ENCODE measurements at places on chromosomes 7 and 10.

DNA sequence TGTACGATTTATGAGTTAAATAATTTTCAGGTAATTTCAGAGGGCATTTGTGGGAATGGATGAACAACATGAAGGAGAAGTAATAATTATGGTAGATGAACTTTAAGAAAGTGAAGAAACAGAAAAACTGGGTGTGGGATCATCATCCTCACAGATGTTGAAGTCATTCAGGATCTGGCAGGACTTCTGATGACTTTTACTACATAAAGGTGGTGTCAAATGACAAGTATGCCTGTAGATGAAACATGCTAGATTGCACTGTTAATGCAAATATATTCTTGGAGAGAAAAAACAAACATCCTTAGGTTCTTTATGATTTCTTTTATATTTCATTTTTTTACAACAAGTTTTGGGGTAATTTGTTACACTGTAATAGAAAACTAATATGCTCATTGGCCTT is 230.2 kb downstream of the PCLO start:
- no peak for DNase-seq

- DNase-seq: no peak
Measured at GRCh38 chr10:3167611-3168330, 4.8 kb downstream of the PITRM1 start.

- DNase-seq: no peak
Measured at GRCh38 chr7:4724648-4725013, 42.5 kb downstream of the FOXK1 start.

GRCh38 chr7:35485436-35485835 is 209.5 kb downstream of the HERPUD2 start:
- no peak for DNase-seq

- DNase-seq: no peak
Measured at GRCh38 chr7:155458878-155459699, 1.2 kb downstream of the EN2 start.

- DNase-seq: no peak
Measured at GRCh38 chr10:78808736-78809367, 259.9 kb upstream of the ZMIZ1 start.

- no peak for DNase-seq
Measured at GRCh38 chr10:131758939-131759301, 141.9 kb upstream of the PPP2R2D start.

DNA sequence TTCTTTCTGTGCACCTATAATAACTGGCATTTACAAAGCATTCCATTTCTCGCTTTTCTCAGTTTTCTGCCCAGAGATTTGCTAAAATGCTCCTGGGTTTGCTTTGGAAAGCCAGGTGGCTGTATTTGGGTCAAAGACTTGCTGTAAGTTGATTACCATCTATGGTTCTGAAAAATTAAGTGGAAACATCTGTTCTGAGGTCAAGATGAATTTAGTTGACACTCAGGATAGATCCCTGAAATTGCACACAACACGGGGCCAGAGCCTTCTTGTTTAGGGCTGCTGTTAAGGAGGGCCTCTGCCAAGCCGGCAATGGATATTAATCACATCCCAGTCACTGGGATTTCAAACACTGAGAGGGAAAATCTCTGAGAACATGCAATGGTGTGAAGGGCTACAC is 111.6 kb upstream of the GLI3 start:
- no peak for DNase-seq

GRCh38 chr10:80051993-80052392 is 26.5 kb upstream of the TMEM254 start:
- no peak for DNase-seq

DNA sequence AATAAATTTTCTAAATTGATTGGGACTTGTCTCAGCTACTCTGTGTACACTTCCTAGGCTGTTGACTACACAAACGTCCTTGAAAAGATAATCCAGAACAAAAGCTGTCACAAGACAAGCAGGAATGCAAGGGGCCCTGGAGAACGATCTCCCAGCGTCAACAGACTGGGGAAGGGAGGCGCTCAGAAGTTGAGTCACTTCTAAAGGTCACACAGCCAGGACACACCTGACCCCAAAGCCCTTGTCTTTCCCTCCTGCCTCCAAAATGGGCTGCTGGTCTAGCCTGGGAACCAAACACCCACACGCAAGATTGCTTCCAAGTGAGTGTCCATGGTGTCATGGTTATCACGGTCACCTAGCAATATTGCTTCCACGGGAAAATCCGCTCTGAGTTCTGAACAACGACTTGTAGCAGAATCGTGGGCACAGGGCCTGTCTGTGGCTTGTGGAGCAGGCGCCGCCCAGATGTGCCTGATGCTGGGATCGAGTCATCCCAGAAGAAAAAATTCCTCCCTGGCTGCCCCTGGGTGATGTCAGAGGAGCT is 49.8 kb downstream of the SPOCK2 start:
- no peak for DNase-seq

DNA sequence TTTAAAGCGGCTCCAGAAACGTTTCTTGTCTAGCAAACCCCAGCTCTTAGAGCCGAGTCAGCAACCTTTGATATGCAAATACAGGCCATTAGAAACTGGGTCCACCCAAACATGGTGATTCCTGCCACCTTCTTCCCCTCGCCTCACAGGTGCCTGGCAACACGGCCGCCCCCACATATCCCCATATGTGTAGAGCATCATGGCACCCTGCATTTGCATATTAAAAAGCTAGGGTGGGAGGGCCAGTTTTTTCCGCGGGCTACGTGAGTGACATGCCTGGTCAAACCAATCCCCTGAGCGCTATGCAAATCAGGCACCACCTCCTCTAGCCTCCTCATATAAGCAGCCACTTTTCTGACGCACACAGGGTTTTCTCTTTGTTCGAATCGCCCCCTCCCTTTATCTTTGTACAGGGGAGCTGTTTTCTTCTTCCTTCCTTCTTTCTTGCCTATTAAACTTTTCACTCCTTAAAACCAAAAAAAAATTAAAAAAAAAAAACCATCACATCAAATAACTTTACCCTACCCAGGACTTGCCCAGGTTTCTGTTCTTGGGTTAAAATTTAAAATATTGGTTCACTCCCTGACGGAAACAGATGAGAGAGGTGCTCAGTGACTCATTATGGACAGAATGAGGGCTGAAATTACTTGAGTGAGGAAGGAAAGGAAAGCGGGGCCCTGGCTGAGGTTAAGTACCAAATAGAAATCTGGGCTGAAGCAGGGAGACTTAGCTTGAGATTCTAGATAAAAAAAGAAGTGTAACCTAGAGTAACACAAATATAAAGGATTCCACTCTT is 59.8 kb downstream of the COA1 start:
- DNase-seq: no peak

GRCh38 chr10:22722626-22723169 is 8.3 kb upstream of the PIP4K2A start:
- no peak for DNase-seq

- DNase-seq: no peak
Measured at GRCh38 chr10:6343305-6344010, 140.7 kb downstream of the PFKFB3 start.

GRCh38 chr7:12030116-12030515 is 181.0 kb upstream of the TMEM106B start:
- no peak for DNase-seq

DNA sequence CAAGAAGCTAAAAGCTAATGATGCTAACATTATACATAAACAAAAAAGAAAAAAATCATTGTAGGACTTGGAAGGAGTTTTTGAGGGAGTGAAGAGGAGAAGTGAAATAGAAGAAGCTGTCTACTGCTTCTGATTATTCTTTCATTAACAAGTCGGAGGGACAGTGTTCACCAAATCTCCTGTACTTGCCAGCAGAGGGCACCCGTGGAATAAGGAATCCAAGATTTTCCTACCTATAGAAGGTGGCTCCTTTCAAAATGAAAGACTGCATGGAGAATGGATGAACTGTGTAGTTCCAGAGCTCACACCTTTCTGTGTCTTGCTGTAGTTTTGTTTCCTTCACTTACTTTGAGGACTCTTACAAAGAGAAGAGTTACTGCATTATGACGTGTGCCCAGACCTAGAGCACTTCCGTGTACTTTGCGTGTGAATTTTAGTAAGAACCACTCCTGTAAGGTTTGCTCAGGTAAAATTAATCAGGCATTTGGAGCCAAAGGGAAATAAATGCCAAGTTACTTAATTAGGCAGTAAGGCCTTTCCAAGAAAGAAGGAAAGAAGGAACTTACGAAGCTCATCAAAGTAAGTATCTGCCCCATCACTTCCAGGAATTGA is 145.1 kb downstream of the SEMA3D start:
- peak; percentile 68 for DNase-seq

DNA sequence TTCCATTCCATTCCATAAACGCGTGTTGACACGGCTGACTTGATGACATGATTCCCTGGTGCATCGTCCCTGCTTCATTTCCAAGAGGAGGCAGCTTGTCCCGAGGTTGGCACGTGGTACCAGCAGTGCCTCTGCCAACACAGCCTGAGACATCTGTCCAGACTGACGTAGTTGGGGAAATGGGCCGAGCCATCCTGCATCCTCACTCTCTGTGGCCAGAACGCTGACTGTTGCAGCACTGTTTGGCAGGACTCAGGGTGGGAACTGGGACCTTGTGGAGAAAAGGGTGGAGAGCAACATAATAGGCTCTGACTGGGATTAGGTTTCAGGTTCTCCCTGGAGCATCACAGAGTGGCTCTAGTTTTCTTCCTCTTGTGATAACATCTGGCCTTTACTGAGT is 118.6 kb upstream of the BTBD16 start:
- DNase-seq: no peak

DNA sequence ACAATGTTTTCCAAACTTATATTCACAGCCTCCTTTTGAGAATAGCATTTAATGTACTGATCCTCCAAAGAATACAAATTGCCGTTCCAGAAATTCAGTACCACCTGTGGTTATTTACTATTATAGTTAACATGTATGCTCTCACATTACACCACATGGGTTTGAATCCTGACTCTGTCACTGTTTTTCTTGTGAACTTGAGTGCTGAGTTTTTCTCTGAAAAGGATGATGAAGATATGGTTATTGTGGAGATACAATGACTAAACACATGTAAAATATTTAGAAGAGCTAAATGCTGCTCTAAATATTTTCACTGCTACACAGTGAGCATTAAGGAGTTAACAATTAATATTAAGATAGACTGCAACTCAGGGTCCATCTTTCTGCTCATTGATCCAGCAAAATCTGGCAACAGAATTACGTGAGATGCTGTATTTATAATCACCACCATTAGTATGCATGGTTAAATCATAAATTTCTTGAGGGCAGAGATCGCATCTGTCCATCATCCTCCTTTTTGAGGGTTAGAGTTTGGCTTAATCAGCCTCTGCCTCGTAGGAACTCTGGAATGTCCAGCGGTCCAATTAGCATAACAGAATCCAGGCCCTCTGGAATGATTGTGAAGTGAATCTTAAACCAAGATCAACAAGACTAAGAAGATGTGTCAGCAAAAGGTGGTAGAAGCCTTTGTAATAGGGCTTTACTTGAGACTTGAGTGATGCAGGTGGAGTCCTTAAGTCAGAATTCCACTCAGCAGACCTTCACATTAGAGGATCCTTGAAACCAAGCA is 152.8 kb downstream of the MACC1 start:
- DNase-seq: no peak

DNA sequence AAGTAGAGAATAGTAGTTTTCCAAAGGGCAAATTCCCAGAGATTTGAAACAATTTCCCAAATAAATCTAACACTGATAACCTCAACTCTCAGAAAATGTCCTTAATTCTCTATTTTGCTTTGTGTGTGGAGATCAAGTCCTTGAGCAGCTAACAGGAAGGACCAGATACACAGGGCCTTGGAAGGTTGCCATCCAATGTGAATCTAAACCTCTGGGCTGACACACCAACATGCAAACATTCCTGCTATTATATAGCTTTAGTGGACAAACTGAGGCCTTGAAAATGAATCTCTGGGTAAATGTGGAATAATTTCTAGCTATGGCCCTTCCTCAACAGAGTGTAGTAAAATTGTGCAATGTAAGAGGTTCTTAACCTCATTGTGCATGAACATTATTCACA is 44.1 kb upstream of the PARD3 start:
- no peak for DNase-seq

DNA sequence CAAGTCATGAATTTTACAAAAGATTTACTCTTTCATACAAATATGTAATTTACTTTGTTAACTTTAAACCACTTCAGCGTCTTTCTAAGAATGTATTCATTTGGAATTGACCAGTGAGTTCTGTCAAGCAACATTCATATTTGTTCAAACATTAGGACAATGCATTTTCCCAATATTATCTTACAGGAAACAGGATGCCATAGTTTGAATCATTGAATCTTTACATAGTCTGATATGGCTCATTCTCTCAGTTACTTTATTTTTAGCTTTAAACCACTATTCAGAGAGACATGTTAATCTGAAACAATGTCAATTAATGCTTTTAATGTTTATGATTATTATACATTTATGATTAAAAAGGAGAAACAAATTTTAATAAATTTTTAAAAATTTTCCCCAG is 21.1 kb upstream of the MEOX2 start:
- DNase-seq: no peak

DNA sequence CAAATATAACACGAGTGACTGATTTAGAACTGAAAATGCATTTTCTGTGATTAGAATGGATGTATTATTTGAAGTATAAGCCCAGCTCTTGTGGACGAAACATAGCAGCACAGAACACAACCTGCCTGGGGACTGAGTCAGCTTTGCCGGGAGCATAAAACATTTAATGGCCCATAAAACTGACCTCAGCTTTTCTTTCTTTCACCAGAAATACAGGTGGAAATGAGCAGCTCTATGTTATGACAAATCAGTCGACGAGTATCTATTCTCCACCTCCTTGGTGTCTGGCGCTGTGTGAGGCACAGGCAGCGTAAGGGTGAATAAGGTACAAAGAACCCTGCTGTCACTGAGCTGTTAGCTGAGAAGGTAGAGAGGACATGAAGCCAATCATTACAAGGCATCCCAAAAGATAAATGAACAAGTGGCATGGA is 471.6 kb upstream of the AKR1E2 start:
- no peak for DNase-seq

- no peak for DNase-seq
Measured at GRCh38 chr7:100171840-100172239, 3.4 kb upstream of the GAL3ST4 start.

DNA sequence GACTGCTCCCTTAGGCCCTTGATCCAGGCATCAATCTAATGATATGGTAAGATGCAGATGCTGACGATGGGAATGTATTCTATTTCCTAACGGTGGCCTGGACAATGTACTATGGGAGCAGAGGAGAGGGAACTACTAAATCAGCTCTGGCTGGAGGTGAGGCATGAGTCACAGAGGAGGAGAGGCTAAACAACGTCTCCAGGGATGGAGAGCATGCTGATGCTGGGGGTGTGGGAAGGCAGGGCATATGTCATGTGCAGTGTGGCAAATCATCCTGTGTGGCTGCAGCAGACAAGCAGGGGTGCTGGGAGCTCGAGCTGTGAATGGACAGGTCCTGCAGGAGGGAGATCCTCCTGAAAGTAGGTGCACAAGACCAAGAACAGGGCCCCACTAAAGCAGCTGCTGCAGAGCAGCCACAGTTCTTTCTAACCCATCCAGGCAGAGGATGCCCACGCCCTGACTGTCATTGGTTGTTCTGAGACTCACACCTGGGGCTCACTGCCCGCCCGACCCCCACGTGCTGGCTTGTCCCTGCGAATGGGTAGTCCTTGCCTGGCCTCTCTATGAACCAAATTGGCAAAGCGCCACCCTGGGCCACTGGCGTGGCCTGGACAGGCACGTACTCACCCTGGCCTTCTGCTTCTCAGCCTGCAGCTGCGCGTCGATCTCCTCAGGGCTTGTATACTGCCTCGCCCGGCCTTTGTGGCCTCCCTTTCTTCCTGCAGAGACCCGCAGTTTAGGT is 4.0 kb downstream of the PDAP1 start:
- DNase-seq: no peak

GRCh38 chr10:49166484-49167400 is 21.4 kb downstream of the TMEM273 start:
- no peak for DNase-seq

- DNase-seq: no peak
Measured at GRCh38 chr7:148044173-148044572, 546.4 kb upstream of the C7orf33 start.

Data from NAMALWA (cell line).